ENCODE measurements at places on chromosomes 3 and 15. TPM values are rescaled to one million over a fixed set of nuclear protein-coding genes. Genes with fewer than 3 reads are reported as not detected.

DNA sequence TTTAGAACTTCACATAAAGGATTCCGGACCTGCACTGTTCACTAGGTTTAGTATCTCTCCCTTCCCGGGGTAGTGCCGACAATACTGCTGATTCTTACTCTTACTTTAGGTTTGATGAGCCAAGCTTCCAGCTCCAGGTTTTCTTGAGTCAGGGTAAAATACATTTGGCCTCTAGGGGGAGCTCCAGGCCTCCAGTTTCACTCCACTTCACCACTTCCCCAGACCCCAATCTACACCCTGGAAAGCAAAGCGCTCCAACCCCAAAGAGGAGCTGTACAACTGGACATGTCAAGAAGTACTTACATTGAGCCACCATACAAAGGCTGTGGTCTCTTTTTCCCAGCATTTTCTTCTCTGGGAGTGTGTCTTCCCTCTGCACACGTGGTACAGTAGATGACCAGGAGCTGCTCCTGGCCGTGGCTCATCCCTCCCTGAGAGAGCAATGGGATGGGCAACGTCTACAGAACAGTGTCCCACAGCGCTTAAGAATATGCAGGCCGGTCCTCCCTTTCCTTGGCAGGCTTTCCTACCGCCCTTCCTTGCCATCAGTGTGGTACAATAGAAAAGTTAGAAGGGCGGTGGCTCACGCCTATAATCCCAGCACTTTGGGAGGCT is 93.9 kb upstream of the CCDC80 start:
- peak; percentile 36 for DNase-seq

GRCh38 chr3:27721717-27722564 is at the start of gene EOMES:
Gene EOMES (minus strand): TSS chr3:27722323. CDS start chr3:27722294, 29 bp downstream.
- DNase-seq: no peak

IL20RB gene
- 0.68 TPM for polyA plus RNA-seq

DUOXA1 gene
- 0.25 TPM for polyA plus RNA-seq

DNA sequence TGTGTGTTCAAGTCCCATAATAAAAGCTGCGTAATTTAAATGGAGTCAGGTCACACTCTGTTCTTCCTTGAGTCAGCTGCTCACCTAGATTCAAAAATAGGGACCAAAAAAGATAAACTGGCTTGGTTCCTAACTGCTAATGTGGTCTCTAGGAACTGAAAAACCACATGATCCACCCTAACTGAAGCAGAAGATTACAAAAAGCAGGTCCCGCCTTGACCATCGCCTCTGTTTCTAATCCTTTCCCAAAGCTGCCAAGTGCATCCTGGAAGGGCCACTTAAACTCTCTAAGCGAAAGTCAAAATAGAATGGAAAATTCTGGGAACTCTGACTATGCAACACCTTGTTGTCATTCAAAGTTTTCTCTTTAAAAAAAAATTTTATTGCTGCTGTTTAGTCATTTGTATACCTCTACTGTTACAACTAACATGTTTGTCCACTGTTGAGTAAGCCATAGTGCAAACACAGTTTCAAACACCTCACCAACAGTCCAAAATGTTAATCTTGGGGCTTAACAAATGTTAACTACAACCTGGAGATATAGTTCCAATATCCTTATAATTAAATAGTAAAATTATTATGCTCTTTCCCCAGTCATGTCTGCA is 88.9 kb upstream of the THBS1 start:
- no peak for DNase-seq

SLC51A gene
- polyA plus RNA-seq: 11.3 TPM

CIDEC gene
- polyA plus RNA-seq: 0.19 TPM

REC114 gene
- 0.55 TPM for polyA plus RNA-seq

SAXO2 gene
- 9.3 TPM for polyA plus RNA-seq

ZPLD1 gene
- 0.41 TPM for polyA plus RNA-seq

DNA sequence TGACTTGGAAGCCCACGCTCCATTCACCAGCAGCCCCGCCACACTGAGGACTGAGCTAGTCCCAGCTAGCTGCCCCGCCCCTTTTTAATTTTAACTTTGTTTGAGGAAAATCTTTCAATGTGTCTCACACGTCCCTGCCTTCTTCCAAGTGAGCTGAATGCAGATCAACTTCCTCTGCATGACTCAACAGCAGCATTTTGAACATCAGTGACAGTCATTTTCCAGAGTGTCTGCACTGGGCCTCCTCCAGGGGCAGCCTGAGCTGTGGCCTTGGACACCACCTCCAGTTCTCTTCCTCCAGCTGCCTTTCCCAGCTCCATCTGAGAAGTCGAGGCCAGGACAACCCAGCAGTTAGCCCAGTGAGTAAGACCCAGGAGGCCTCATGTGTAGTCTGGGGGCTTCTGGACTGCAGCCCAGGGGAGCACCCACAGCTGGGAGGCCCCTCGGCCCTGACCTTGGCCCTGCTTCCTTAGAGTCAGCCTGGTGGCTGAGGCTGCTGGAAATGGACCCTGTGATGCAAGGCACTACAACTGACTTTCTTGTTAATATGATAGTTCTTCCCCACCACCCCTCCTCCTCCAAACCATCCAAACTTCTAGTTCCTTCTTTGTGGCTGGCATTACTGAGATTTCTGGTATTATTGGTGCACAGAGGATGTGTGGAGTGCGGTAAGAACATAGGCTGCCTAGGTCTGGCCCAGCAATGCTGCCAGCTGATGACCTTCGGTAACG is 21.4 kb upstream of the ESYT3 start:
- no peak for DNase-seq

DNA sequence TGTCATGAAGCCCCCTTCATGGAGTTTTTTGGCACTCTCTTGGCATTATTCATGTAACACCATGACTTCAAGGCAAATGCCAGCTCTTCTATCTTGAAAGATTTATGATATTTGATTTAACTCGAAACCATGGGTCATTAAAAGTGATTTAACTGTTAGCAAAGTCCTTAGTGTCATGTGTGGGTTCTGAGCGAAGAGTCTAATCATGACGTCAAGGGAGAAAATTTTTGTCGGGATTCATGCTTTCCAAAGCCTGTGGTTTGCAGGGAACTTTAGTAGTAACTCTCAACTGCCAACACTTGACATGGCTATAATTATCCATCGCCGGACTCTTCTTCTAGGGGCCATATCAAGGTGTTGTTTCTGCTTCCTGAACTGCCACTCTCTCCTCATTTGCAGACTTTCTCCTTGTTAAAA is 11.5 kb downstream of the GXYLT2 start:
- DNase-seq: no peak

CAMK2N2 gene
- polyA plus RNA-seq: not detected

SLC7A14 gene
- polyA plus RNA-seq: 2.3 TPM

- no peak for DNase-seq
Measured at GRCh38 chr3:32373276-32373675, 18.4 kb upstream of the CMTM7 start.

GRCh38 chr3:191555037-191555436 is 94.1 kb downstream of the PYDC2 start:
- DNase-seq: no peak

DNA sequence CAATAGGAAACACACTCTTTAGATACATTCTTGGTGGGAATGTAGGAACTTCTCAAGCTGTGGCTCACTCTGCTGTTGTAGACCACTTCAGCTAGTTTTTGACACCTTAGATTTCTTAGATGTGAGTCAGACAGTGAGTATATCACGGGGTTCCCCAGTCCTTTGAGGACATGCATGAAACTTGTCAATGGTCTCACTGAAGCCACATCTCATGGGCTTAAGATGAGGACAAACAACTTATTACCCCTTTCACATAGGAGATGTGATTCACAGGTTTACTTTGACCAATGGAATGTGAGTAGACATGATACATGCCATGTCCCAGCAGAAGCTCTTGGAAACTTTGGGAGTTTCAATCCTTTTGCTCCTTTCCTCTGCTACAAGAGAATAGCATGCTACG is 325.5 kb downstream of the CHST2 start:
- no peak for DNase-seq

DNA sequence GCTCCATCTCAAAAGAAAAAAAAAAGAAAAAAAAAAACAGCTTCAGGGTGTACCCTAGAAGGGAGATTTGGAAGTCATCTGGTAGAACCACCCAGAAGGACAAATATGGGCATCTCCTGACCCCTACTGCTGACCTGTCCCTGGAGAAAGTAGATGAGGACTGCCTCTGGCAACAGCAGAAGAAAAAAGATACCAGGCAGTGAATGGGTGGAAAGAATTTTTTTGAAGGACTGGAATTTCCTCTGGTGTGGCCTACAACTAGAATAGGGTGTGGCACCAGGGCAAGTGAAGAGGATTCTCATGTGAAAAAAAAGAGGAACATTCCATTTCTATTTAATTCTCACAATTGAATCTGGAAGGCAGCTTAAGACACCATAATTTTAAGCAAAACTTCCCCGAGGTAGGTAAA is 3.1 kb downstream of the ANXA2 start:
- DNase-seq: no peak

WDR76 gene
- 13.9 TPM for polyA plus RNA-seq

GRCh38 chr15:64095795-64096667 is at the start of gene SNX1:
Gene SNX1 (plus strand): TSS chr15:64095982. CDS start chr15:64096014, 32 bp downstream.
- DNase-seq: peak; percentile 95

DNA sequence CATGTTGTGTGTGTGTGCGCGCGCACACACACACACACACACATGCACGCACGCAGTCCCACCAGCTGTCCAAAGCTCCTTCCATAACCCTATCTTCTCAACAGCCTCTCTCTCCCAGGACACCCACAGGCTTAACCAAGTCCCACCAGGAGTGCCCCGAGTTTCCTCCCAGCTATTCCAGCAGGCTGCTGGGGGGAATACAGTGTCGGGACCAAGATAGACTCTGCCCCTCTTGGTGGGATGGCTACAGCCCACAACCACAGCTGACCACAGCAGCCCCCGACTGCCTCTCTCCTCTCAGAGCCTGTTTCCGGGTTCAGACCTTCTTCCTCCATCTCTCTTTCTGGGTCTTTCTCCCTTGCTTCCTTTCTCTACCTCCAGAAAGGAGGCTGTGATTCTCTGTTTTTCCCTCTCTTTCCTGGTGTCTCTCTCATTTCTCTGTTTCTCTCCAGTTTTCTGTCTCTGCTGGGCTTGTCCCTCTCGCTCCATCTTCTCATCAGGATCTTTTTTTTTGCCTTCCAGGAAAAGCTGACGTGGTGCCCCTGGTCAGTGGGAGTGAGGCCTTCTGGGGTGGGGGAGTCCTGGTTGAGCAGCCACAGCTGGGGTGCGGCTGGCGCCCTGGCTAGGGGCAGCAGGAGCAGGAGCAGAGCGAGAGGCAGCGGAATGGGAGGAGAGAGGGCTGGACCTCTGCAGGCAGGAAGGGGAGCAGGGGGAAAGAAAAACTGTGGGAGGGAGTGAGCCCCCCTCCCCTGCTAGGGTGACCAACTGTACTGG is 3.3 kb upstream of the ISLR start:
- peak; percentile 71 for DNase-seq

- DNase-seq: no peak
Measured at GRCh38 chr3:189340680-189341460, 169.1 kb downstream of the TPRG1 start.

FRMD4B gene
- 38.6 TPM for polyA plus RNA-seq

SCG3 gene
- polyA plus RNA-seq: 0.26 TPM

DNA sequence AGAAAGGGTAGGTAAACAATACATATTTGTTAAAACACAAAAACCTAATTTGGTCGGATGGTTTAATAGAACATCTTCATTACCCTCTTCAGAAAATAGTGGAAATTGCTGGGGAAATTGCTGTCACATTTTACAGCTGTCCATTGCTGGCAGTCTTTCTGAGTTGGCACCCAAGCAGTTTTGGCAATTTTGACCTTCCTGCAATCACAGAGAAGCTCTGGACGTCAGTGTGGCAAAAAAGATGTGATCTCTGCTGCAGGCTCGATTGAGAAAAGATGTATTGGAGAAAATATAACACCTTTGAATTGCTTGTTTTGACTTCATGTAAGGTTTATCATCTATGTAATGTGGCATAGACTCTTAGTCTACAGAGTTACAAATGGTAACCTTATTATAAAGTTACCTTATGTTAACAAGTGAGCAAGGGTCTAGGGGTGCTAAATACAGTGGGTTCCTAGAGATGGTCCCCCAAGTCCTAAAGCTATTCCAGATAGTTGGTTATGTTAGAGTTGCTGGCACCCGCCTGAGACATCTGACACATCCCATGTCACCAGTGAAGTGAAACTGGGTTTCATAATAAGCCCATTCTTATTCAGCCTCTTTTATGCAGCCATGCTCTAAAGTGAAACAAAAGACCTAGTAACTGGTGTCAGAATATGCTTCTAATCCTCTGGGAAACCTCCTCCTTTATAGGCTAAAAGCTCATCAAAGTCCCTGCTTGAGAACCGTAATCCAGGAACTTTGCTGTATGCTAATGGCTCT is 14.0 kb downstream of the UBE2E1 start:
- DNase-seq: no peak

CNTN3 gene
- 5.4 TPM for polyA plus RNA-seq

PLSCR5 gene
- polyA plus RNA-seq: not detected

GRCh38 chr3:133138017-133138416 is 99.8 kb downstream of the TMEM108 start:
- DNase-seq: no peak

SI gene
- polyA plus RNA-seq: not detected

P2RY14 gene
- polyA plus RNA-seq: 0.27 TPM

GRCh38 chr3:114510201-114510600 is 216.4 kb downstream of the TIGIT start:
- DNase-seq: no peak

GRCh38 chr3:195557322-195557721 is 14.2 kb upstream of the PPP1R2 start:
- no peak for DNase-seq

DNA sequence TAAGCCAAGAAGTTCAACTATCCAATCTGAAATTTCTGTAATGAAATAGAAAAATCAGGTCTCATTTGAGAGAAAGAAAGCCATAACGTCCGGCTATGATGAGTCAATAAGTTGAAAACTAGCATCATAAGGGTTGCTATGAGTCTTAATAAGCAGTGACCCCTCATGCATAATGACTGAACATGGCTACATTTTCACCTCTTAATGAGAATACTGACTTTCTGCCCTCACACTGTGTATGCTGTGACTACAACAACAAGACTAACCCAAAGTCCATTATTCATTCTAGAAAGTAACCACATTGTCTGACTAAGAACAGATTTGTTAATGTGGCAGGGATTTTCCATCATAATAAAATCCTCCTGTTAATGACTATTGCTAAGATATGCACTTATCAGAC is 884.0 kb upstream of the CADM2 start:
- DNase-seq: no peak

DNA sequence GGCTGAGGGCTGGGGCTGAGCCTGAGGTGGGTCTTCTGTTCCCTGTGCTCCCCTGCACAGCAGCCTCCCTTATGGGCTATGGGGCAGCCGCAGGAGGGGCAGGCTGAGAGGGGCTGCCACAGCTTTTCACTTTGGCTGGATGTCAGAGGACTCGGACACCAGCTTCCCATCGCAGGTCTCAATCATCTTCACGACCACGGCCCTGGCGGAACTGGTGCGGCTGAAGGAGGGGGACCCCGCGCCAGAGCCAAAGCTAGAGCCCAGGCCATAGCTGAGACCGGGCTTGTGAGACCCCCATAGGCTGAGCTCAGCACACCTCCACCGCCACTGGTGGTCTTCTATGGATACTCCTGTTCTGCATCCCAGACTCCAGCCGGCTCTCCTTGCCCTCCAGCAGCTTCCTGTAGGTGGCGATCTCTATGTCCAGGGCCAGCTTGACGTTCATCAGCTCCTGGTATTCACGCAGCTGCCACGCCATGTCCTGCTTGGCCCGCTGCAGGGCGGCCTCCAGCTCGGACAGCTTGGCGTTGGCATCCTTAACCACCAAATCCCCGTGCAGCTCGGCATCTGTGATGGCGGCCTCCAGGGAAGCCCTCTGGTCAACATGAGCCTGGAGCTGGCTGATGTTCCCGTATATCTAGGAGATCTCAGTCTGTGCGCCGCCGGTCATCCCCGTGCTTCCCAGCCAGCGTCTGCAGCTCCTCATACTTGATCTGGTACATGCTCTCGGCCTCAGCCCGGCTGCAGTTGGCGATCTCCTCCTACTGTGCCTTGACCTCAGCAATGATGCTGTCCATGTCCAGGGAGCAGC is 181.7 kb upstream of the SYNPR start:
- no peak for DNase-seq

Data from renal pelvis (tissue), 12 donors.